ENCODE measurements at places on chromosomes 13 and 19.
A peak's percentile ranks its signal among the peaks of the same experiment; 100 is the strongest.

DNA sequence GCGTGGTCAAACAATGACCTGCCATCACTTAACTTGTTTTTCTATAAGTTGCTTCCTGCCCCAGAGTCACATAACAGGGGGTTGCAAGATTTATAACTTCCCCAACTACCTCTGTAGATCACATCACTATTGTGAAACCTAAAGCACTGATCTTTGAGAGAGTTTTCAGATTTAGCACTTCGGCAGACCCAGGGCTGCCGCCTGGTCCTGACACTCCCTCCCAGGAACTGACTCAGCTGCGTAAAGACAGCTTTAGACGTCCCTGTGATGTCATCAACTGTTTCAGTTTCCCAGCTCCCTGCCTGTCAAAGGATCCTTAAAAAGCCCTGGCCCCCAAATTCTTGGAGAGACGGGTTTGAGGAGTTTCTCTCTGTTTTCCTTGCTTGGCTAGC lies 33.3 kb downstream of the IGFL2 start:
- DNase-seq, result no peak

- DNase-seq, result no peak
Observed at GRCh38 chr19:48856921-48857320, 11.5 kb downstream of the PLEKHA4 start.

DNA sequence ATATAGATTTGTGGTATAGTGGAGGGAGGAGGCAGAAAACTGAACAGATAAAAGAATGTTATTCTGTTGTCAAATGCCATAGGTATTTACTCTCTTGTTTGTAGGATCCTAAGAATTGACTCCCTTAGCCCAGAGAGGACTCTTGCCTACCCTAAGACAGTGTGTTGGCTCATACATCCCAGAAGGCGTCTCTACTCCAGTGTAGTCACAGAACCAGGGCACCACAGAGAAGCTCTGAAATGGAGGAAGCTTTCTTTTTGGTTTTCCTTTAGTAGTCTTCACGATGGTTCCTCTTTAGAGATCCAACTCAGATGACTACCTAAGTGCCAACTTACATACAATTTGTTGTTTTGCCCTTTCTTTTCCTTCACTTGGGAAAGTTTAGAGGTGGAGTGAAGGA lies 14.0 kb downstream of the GPR183 start:
- DNase-seq, result no peak

- DNase-seq, result no peak
Observed at GRCh38 chr19:58328999-58329398, 2.2 kb downstream of the ZSCAN22 start.

- DNase-seq, result peak; percentile 15
Observed at GRCh38 chr13:27792393-27793218, at the start of gene GSX1. TSS of gene GSX1 (plus strand) at chr13:27792483. CDS start at chr13:27792691, 208 bp downstream.

- DNase-seq, result no peak
Observed at GRCh38 chr19:34468409-34468808, 13.1 kb upstream of the WTIP start.

DNA sequence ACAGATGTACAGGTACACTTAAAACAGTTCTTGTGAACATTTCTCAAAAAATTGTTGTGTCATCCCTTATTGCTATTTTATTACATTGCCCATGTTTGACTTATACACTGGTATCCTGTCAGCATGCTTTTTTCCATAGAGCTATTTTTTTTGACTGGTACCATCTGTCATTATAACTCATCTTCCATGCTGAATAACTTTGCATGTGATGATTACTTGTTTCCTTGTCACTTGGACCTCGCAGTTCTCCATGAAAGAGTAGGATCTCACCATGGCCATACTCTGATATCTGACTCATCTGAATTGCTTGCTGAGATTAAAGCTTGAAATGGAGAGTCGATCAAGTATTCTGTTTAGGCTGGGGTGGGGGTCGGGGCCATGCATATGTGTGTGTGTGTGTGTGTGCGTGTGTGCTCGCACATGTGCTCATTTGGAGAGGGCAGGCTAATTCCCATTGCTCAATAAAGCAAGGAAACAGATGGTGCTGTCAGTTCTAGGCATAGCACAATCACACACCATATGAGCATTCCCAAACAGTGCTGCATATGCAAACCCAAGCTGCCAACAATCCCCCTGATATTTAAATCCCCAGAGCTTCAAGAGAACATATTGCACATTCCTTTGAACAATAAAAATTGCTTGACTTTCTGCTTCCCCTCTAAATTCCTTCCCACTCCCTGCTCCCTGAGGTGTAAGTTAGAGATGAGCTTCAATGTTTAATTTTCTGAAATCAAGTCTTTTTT lies 62.9 kb downstream of the NHLRC3 start:
- no peak for DNase-seq
